ENCODE measurements at places on chromosomes 5 and 9. TPM values are rescaled to one million over a fixed set of nuclear protein-coding genes. Genes with fewer than 3 reads are reported as not detected.

Gene C5orf52
- not detected for total RNA-seq

Gene C1QTNF3
- total RNA-seq, result 3.0 TPM

Gene IL5
- total RNA-seq, result not detected

Gene RAB3C
- total RNA-seq, result not detected

Gene PHYHD1
- total RNA-seq, result 0.68 TPM

Gene FOXD4L4
- 0.10 TPM for total RNA-seq

Gene ACOT12
- total RNA-seq, result not detected

Gene WDR38
- total RNA-seq, result not detected

Gene NR5A1
- not detected for total RNA-seq

Gene GZMA
- total RNA-seq, result 365 TPM

Gene PCDHB2
- not detected for total RNA-seq

Gene SPOCK1
- total RNA-seq, result not detected

Gene CCDC69
- total RNA-seq, result 87.6 TPM

Gene KCNIP1
- total RNA-seq, result not detected

Gene MYORG
- total RNA-seq, result 9.1 TPM

Gene CCNI2
- 8.3 TPM for total RNA-seq

DNA sequence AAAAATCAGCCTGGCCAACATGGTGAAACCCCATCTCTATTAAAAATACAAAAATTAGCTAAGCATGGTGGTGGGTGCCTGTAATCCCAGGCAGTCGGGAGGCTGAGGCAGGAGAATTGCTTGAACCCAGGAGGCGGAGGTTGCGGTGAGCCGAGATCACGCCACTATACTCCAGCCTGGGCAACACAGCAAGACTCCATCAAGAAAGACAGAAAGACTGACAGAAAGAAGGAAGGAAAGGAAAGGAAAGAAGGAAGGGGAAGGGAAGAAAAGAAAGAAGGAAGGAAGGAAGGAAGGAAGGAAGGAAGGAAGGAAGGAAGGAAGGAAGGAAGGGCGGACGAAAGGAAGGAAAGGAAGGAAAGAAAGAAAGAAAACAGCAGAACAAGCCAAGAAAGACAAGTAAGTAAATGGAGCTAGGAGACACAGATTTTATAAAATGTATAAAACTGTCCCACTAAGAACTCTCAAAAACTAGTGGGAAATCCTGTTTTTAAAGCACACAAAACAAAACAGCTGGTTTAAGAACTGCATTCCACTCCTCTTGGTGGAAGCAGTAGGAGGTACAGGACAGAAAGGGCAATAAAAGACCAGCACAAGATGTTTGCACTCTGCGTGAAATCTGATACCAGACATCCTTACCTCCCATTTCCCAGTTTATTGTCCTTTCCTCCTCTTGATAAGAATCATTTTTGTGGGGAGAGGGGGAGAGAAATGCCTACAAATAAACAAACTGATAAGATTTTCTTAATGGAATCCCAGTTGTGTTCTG, 46.7 kb downstream of the MYO10 start:
- DNase-seq, result no peak

GRCh38 chr5:180201051-180201987, 7.7 kb downstream of the RASGEF1C start:
- peak; percentile 28 for DNase-seq

- peak; percentile 48 for DNase-seq
These were observed 21.2 kb downstream of the OTULIN start for GRCh38 chr5:14685757-14686156.

DNA sequence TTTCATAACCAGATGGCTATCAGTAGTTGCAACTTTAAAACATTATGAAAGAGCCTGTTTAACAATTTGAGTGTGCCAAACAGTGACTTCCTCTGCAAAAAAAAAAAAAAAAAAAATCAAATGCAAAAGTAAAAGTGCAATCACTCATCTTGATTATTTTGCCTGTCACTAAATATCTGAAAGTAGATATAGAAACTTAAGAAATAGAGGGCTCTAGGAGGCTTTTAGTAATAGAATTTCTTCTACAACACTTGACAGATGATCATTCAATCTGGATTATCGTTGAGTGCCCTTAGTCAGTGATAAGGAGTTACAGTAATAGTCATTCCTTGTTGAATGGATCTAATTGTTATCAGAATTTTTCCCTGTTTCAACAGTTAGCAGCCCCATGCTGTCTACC, 101.8 kb downstream of the CETN3 start:
- DNase-seq, result no peak

- DNase-seq, result no peak
These were observed 123.4 kb upstream of the NFIL3 start for GRCh38 chr9:91547081-91547480.

DNA sequence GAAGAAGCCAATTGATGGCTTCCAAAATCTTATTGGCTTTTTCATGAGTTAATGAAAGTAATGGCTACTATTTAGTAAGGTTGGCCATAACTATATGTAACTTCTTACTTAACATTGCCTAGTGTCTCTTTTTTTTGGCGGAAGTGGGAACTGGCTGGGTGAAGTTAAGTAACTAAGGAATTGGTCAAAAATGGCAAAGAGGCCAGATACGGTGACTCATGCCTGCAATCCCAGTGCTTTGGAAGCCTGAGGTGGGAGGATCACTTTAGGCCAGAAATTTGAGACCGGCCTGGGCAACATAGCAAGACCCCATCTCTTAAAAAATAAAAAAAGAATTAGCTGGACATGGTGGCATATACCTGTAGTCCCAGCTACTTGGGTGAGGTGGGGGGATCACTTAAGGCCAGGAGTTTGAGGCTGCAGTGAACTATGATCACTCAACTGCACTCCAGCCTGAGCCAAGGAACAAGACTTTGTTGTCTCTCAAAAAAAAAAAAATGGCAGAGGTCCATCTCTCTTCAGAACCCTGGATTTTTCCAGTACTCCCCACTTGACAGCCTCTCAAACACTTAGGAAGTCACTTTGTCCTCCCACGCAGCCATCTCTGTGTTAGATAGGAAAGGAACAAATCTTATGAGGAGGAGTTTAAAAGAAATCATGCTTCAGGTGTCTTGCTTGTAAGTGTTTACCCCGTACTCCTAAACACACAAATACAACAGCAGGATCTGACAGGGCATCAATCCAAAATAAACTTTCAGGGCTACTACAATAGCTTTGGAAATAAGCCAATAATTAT, 75.7 kb downstream of the TEK start:
- DNase-seq, result no peak

GRCh38 chr5:40572391-40572790, 107.3 kb upstream of the PTGER4 start:
- DNase-seq, result no peak

DNA sequence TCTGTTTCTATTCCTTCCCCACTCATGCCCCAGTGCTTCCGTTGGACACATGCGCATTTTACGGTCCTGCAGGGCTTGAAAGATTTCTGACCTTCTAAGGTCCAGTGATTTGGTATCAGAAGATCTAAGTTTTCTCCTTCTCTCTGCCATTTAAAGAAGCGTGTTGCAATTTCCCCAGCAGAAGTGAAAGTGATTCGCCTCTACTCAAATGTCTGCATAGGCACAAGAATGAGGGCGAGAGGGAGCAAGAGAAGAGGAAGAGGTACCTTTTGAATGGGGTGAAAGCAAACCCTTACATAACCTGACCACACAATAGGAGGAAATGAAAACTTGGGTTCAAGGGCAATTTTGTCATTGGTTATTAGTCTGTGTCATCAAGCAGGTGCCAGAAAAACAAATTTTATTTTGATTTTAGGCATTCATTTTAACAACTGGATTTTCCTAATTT, 31.7 kb upstream of the NR3C1 start:
- DNase-seq, result peak; percentile 56

DNA sequence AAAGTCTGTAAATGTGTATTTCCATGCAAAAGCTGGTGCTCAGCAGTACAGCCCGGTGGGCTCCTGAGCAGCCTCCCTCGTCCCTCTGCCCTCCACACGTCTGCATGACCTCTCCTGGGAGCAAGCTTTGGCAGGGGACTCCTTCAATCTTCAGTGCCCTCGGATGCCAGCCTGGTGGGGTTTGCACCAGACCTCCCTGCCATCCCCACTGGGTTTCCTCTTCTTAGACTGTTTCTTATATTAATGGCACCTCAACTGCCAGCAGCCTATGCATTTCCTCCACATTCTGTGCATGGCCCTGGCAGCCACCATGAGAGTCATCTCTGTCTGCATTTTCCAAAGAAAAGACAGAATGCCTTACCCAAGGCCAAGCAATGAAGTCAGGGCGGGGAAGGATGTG, 108.4 kb downstream of the ROR2 start:
- no peak for DNase-seq

DNA sequence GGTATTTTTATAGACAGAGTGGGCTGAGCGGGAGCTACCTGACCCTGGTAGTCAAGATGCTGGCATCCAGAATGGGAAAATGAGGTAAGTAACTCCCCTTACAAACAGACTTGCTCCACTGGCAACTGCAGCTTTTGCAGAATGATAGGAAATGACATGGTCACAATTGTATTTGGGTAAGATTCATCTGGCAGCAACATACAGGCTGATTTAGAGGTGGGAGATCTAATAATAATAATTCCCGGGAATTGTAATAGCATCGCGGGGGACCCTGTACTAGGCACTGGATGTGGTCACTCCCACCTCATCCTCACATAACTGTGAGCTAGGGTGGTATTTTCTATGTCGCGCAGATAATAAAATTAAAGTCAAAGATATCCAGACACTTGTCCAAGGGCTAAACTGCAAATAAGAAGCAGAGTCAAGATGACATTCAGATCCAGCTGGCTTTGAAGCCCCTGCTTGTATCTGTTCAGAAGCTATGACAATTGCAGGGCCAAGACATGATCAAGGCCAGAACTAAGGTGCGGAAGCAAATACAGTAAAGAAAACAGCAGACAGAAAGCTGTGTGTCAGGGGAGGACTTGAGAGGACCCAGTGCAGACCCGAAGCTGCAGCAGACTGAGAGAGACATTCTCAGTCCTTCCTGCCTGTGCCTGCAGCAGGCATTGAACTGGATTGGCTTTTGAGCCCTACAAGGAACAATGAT, 507.2 kb downstream of the BNC2 start:
- no peak for DNase-seq

GRCh38 chr9:125850106-125850632, 103.0 kb downstream of the PBX3 start:
- no peak for DNase-seq

- no peak for DNase-seq
These were observed 153.6 kb downstream of the NR3C1 start for GRCh38 chr5:143249851-143250250.

DNA sequence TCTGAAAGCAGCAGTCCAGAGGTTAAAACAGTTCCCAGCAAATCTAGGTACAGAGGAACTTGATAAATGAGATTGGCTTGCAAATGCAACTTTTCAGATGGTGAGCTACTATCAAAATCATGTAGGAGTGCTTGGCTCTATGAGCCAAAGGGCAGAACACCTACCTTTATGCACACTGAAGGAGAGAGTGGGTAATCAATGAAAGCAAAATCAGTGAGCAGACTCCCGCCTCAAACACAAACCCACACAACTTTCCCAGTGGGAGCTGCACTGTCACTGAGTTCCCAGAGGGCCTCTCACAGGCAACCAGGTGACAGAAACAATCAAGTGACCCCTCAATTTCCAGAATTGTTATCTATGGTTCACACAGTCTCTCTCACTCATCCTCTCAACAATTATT, 8.5 kb downstream of the ARL15 start:
- no peak for DNase-seq

DNA sequence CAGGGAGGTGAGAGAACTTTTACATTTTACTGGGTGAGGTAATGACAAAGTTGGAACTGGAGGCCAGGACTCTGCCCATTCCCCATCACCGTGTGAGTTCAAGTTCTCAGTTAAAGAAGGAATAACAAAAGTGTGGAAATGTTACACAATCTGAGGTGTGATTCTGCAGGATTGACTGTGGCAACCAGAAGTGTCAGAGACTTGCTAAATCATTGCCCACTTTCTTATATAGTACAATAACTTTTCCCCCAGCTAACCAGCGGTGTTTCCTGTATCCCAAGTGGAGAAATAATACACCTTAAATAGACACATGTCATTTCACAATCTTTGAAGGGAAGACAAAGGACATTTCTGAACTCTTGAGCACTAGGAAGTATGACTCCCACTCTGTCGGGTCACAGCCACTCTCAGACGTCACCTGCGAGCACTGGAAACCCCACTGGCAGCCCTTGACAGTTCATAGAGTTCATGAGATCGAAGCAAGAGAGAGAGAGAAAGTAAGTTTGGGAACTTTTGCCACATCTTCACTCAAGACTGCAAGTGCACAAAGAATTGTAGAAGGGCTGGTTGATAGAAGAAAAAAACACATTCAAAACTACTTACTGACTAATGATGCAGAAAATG, 28.4 kb downstream of the PAX5 start:
- no peak for DNase-seq

DNA sequence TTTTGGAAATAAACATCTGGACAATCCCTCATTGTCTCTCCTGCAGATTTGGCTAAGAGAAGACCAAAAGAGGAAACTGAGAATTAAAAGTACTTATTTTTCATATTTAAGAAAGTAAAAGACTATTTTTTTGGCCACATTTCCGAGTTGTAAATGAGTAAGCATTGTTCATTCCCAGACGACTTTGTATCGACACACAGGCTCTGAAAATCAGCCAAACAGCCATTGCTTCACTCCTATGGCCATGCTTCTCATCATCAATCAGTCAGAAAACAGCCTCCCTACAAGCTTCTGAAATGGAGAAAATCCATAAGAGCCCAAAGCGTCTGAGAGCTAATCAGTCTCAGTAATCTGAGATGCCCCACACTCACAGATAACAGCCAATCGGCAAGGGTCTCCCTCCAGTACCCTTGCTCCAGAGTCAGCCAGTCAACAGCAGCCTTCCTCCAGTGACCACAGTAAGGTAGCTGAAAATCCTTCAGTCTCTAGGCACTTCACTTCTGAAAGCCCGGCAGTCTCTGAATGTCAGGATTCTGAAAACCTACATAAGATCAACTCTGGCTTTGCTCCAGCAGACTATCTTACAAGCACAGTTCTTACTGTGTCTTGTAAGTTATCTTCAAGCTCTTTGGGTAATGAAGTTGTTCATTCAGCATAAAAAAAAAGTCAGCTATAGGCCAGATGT, 30.9 kb downstream of the CDO1 start:
- DNase-seq, result no peak

- peak; percentile 39 for DNase-seq
These were observed 14.7 kb upstream of the TMEM250 start for GRCh38 chr9:136133191-136133958.

DNA sequence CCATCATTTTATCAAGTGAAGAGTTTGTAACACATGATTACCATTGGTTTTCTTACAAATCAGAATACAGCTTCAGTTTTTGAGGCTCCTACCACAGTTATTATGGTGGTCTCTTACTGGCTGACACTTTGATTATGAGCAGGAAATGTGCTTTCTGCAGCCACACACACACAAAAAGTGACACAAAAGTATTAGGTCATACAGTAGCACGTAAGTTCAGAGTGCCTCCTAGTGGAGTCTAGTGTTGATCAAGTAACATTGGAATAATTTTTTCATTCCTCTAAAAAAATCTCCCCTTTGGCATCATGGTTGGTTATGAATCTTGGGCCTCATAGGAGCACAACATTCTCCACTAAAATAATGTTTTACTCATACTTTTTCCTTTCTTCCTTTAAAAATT, 37.6 kb downstream of the PAM start:
- DNase-seq, result no peak

- no peak for DNase-seq
These were observed 2.3 kb downstream of the MAN2A1 start for GRCh38 chr5:109691996-109692395.

- DNase-seq, result no peak
These were observed 7.6 kb downstream of the NAIF1 start for GRCh38 chr9:128059365-128059983.

- no peak for DNase-seq
These were observed 32.2 kb downstream of the EXD3 start for GRCh38 chr9:137390553-137391410.

All from activated CD8-positive, alpha-beta T cell treated with anti-CD3 and anti-CD28 coated beads, Interleukin-2, amount 10 ng/mL, durations not matched to agents 7 days and 5 days (primary cell).